Stimulated activated memory B cell treated with anti-CD40 and anti-IgM and Interleukin-4, amounts not matched to agents 10 μg/mL and 1 μg/mL and 100 μg/mL, for 72 hours (primary cell): ENCODE measurements at places on chromosomes 1 and 21.

GRCh38 chr1:9416506-9416905, 122.8 kb upstream of the SLC25A33 start:
- no peak for ATAC-seq

DNA sequence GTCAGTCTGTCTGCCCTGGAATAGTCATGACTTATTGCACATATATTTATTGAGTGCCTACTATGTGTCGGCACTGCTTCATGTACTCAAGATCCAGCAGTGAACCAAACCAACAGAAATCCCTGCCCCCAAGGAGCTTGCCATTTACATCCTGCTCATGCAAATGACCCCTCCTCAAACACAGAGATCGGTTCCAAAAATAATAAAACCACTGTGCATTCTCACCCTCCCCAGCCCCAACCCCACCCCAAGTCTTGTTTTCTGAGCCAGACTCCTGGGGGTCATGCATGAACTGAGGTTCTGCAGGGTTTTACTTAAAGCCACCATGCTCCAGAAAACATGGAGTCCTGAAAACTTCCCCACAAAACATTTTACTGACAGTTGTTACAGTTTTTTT, 61.9 kb downstream of the KIAA0040 start:
- no peak for ATAC-seq

- no peak for ATAC-seq
Observed at GRCh38 chr1:34790985-34791384, 1.8 kb upstream of the GJA4 start.

- no peak for ATAC-seq
Observed at GRCh38 chr1:111542187-111542586, 38.8 kb upstream of the ADORA3 start.

GRCh38 chr1:106232128-106232527, 824.3 kb upstream of the PRMT6 start:
- ATAC-seq = peak; percentile 31

DNA sequence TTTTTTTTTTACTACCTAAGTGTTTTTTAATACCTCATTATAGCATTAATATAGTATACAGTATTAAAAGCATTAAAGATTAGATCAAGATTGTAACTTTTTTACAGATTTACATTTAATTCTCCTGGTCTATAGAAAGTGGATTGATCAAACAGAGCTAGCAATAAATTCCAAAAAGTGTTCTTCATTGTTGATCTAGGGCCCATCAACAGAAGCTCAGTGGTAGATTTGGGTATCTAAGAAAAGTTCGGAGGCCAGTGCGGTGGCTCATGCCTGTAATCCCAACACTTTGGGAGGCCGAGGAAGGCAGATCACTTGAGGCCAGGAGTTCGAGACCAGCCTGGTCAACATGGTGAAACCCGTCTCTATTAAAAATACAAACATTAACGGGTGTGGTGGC, 12.5 kb downstream of the NUP210L start:
- ATAC-seq = no peak

GRCh38 chr1:217944550-217944949, 313.4 kb downstream of the SPATA17 start:
- no peak for ATAC-seq

GRCh38 chr1:8351693-8352470, 34.0 kb downstream of the SLC45A1 start:
- no peak for ATAC-seq

DNA sequence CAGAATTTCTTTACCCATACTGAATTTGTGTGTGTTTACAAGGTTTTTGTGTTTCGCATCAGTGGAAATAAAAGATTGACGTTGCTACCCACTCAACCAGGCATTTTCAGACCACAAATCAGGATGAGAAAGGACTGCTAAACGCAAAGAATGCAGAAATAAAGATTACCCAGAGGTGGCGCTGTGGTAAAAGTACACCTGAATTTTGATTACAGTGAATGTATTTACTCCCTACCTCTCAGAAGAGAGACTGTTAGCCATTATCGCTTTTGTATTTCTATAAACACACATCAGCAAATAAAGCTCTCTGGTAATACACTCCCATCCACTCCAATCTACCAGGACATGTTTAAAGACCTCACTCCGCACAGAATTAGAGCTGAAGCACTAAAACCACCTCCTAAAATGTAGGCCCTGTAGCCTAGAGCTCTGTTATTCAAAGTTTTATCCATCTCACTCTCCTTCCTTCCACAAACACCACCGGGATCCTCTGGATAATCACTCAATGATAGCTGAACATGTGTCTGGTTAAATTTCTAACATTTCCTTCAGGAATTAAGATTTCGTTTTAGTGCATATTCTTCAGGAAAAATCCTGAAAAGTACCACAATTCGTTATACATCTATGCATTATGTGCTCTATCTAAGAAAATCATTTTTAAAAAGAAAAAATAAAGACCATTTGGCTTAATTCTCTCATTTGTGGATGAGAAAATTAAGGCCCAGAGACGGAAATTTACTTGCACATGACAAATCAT, 2.5 kb upstream of the LMO4 start:
- ATAC-seq = no peak

DNA sequence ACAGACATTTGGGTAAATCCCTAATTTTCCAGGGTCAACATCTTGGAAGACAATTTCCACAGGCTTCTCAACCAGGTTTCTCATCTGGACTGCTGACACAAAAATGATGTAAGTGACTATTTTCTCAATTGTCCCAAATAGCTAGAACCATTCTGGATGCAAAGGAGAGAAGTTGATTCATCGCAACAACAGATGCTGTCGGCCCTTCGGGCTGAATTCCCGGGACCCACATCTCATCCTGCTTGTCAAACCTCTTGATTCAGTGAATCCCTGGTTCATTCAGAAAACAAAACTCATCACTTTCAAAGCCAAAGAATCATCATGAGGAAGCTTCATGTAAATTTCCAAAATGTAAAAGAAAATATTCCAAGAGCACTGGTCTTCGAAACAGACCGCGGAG, 251.8 kb downstream of the NPHP4 start:
- ATAC-seq = no peak

- no peak for ATAC-seq
Observed at GRCh38 chr1:19083081-19083480, 126.6 kb upstream of the IFFO2 start.

DNA sequence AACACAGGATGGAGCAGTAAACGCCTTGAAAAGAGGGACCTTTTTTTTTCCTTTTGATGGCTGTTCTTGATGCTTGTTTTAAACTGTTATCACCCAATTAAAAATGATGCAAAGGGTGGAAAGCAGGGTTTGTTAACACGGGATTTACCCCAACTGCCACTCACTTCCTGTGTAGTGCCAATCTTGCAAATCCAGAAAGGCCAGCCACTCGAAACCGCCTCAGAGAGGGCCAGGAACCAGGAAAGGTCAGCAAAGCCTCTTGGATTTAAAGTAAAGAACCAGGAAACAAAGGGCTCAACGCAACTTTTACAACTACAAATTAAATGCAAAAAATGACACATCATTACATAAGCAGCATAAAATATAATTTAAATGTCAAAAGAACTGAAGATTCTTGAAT, 347.4 kb downstream of the PDE4B start:
- no peak for ATAC-seq

GRCh38 chr1:210582205-210582970, 253.7 kb downstream of the HHAT start:
- ATAC-seq = peak; percentile 66

DNA sequence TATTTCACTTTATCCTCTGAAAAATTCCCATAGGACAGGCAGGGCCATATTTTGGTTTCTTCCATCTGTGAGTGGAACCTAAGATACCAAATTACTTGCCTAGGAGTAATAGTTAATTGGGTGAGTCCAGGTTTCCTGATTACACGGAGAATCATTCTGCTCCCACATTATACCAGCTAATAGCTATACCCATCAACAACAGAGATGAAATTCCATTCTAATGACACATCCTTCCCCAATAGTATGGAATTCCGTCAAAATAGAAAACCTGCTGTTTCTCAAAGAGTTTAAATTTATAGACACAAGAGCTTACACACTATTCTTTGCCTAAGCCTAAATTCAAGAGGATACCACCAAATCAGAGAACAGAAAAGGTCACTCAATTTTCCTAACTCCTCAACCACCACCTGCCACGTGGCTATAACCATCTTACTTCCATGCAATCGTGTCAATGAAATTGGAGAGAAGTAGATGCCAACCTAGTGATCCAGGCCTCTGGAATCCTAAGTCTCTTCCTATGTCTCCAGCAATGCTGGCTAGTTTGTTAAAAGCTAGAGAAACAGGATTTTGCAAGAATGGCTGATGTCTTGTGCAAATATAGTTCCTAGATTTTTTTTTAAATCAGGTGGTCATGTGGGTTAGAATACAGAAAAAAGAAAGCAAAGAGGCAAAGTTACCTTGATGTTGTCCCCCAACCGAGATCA, 6.2 kb downstream of the PPT1 start:
- ATAC-seq = no peak

DNA sequence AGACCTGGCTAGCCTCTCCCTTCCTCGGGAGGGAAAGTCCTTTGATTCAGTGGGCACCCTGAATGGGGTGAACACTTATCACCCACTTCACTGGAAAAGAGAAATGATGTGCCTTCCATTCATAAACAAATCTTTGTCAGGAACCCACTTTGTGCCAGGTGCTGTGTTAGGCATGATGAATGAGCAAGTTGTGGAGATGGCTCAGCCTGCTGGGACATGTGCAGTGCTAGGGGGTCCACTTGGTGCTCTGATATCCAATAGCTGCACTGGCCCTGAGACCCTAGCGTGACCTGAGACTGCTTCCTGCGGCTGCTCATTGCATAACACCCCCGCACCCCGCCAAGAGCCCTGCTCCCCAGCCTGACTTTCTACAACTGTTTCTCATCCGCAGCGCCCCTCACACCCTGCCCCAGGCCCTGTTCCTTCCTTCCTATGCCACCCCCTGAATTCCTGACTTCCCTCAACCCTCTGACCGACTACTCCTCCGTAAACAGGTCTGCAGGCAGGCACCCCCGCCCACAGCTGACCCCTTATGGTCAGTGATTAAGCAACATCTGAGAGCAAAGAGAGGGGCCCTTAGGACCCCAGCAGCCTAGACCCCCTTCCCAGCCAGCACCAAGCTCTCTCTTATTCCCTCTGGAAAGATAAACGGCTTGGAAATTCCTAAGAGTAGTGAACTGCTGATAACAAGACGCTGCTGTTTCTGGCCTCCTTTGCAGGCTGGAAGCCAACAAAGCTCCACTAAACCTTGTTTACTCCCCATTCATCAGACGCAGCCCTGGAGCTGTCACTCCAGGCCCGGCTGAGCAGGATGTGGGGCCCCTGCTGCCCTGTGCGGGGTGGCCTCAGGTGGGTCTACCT, 12.9 kb downstream of the CSRP1 start:
- no peak for ATAC-seq

- ATAC-seq = no peak
Observed at GRCh38 chr21:20999659-21000058, 1.4 kb downstream of the NCAM2 start.

- ATAC-seq = peak; percentile 13
Observed at GRCh38 chr1:18955441-18956192, 859 bp downstream of the IFFO2 start.

DNA sequence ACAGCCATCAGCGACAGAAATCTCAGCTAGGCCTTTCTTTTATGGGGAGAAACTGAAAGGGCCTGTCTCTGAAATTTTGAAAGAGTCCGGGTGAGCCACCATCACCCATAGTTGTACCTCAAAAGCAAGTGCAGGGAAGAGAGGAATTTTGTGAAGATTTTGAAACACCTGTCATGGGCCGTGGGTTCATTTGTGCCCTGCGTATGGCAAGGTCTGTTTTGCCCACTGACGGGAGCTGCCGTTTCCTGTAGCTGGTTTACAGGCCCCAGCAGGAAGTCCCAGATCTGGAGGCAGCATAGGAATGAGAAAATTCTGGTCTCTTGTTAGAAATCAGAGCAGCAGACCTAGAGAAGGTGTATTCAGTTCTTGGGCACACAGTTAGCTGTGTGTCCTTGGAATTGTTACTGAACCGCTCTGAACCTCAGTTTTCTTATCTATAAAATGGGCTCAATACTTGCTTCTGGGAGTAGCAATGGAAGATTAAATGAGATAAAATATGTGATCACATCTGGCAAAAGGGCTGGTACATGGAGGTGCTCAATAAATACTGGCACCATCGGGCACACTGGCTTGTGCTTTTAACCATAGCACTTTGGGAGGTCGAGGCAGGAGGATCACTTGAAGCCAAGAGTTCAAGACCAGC, 52.5 kb downstream of the MAN1C1 start:
- no peak for ATAC-seq

- no peak for ATAC-seq
Observed at GRCh38 chr1:3028531-3029282, 7.4 kb downstream of the ACTRT2 start.

DNA sequence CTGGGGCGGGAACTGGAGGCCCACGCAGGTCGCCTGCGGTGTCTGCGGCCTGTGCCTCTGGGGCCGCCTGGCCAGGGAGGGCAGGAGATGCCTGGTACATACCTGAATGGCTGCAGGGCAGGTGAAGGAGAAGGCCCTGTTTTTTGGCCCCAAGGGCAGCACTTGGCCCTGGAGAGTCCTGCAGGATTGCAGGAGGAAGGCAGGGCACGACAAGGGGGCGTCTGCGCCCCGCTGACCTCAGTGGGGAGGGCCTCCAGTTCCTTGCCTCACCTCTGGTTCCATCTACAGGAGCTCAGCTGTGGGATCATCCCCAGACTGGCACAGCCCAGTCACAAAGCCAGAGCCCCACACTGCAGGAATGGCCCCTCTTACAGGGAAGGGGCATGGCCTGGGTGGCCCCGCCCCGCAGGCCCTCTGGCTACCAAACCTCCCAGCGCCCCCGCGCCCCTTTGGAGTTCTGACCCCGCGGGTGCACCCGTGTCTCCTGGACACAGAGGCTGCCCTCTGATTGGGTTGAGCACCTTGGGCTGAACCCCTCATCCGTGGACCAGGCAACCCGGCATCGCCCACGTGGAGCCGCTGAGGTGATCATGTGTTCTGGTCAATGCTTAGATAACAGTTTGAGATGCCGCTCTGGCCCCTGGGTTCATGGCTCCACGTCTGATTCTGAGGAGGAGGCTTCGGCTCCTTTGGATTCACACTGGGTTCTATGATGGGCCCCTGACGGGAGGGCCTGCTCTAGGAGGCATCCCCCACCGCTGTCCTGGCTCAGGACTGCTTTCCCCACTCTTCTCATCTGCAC, 1.3 kb upstream of the PEX10 start:
- ATAC-seq = no peak

GRCh38 chr1:230979952-230980351, 1.1 kb downstream of the ARV1 start:
- no peak for ATAC-seq
